ENCODE measurements at places on chromosomes 5 and 9.

GRCh38 chr9:394347-395052 lies 179.8 kb downstream of the DOCK8 start:
- no peak for DNase-seq

GRCh38 chr9:70641631-70642030 lies 227.2 kb upstream of the KLF9 start:
- DNase-seq, result no peak

DNA sequence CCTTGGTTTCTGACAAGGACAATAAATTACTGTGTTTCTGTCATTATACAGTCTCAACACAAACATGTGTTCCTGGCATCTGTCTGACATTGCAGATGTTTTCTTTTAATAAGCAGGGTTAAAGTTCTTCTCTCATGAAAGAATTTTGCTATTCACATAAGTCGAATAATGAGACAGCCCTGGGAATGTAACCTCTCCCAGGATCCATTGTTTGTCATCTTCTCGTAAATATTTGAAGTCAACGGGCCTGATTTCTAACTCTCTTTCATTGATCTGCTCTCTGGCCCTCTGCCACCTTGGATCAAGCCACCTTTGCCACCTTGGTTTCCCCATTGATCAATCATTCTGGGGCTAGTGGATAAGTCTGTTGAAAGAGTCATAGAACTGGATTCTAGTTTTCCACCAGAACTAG lies 12.9 kb upstream of the CAST start:
- no peak for DNase-seq

- DNase-seq, result no peak
Observed at GRCh38 chr9:38009990-38010389, 59.0 kb downstream of the SHB start.

- no peak for DNase-seq
Observed at GRCh38 chr5:31192442-31192841, 1.0 kb upstream of the CDH6 start.
